ENCODE measurements at places on chromosomes 13 and 19.
A peak's percentile ranks its signal among the peaks of the same experiment; 100 is the strongest.

DNA sequence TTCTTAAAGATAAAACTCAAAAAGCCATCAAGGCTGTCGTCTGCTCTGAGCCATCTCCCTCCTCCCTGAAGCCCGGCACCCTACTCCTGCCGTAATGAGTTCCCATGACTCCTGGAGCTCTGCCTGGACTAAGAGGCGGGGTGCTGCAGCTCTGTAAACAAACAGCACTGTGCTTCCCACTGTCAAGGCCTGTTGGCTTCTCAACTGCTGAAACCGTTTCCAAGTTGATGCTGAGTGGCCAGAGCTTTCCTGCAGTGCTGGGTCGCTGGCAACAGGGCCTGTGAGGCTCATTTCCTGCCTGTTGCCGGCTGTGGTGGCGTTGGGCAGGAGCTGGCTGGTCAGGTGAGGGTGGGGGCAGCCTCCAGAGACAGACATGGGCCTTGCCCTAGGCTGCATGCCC, 26.7 kb upstream of the ISYNA1 start:
- no peak for DNase-seq

GRCh38 chr13:59490651-59491050, 673.1 kb downstream of the DIAPH3 start:
- DNase-seq: no peak

GRCh38 chr13:33575378-33575777, 242.6 kb upstream of the RFC3 start:
- DNase-seq: no peak

DNA sequence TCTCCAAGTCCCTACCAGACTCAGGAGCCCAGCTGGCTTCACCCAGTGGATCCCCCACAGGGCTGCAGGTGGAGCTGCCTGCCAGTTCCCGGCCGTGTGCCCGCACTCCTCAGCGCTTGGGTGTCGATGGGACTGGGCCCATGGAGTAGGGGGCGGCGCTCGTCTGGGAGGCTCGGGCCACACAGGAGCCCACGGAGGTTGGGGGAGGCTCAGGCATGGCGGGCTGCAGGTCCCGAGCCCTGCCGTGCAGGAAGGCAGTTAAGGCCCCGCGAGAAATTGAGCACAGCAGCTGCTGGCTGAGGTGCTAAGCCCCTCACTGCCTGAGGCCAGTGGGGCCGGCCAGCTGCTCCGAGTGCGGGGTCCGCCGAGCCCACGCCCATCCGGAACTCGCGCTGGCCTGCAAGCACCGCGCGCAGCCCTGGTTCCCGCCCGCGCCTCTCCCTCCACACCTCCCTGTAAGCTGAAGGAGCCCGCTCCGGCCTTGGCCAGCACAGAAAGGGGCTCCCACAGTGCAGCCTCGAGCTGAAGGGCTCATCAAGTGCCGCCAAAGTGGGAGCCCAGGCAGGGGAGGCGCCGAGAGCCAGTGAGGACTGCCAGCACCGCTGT, 1771.1 kb downstream of the OLFM4 start:
- no peak for DNase-seq

- DNase-seq: no peak
Observed at GRCh38 chr13:43665388-43665787, 121.4 kb downstream of the ENOX1 start.

DNA sequence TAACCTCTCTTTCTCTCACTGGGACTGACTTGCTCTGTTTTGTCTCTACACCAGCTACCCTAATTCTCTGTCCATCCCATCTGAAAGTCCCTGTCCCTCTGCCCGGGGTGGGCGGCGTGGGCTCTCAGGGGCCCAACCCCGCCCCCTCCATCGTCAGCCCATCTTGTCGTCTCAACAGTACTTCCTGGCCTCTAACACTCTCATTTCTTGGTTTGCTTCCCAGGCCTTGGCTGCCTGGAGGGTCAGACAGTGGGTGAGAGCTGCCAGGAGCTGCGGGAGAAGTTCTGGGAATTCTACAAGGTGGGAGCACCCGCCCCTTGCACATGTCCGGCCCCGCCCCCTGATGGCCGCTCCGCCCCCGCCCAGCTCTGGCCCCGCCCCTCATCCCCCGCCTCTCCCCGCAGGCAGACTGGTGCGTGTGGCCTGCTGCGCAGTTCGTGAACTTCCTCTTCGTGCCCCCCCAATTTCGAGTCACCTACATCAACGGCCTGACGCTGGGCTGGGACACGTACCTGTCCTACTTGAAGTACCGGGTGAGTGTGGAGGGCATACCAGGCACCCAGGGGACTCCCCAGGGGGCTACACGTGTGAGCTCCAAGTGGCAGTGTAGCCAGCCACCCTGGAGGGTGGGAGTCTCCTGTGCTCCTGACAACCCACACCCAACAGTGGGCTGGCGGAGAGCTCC, 1.7 kb downstream of the MPV17L2 start:
- peak; percentile 56 for DNase-seq

DNA sequence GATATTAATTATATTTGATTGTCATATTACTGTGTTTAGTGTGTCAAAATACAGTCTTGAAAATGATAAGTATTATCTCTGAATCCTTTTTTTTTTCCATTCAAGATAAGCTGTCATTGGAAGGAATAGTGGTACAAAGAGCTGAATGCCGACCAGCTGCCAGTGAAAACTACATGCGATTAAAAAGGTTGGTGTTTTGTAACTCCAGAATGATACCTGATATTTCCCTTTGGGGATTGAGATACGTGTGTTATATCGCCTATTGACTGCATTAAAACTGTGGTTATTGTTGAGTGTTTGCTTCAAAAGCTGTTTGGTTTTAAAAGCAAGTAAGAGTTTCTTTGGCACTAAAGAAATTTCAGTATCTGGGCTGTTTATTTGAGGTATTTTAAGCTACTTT, 6.5 kb upstream of the KCTD4 start:
- DNase-seq: no peak

- DNase-seq: no peak
Observed at GRCh38 chr19:10830931-10831779, 4.9 kb downstream of the TMED1 start.
